ENCODE measurements at places on chromosomes 2 and 18. TPM values are rescaled to one million over a fixed set of nuclear protein-coding genes. Genes with fewer than 3 reads are reported as not detected.

ARHGAP25 gene
- 39.3 TPM for total RNA-seq

CD8B2 gene
- total RNA-seq: 0.14 TPM

DNA sequence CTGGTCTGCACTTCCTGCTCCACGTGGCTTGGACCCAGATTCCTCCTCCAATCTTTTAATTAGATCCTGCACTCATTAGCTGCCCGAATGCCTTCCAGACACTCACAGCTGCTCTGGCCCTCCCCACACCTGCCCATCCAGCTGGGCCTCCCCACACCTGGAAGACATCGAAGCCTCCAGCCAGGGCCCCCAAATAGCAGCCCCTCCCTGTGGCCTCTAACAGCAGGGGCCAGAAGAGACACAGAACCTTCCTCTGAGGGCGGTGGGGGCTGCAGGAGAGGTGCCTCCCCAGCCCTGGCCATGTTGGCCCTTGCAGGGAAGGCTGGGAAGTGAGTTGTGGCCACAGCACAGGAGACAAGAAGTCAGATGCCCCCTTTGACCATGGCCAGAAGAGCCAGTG, 252.8 kb downstream of the DYSF start:
- DNase-seq: no peak

CCDC150 gene
- 0.75 TPM for total RNA-seq

DNA sequence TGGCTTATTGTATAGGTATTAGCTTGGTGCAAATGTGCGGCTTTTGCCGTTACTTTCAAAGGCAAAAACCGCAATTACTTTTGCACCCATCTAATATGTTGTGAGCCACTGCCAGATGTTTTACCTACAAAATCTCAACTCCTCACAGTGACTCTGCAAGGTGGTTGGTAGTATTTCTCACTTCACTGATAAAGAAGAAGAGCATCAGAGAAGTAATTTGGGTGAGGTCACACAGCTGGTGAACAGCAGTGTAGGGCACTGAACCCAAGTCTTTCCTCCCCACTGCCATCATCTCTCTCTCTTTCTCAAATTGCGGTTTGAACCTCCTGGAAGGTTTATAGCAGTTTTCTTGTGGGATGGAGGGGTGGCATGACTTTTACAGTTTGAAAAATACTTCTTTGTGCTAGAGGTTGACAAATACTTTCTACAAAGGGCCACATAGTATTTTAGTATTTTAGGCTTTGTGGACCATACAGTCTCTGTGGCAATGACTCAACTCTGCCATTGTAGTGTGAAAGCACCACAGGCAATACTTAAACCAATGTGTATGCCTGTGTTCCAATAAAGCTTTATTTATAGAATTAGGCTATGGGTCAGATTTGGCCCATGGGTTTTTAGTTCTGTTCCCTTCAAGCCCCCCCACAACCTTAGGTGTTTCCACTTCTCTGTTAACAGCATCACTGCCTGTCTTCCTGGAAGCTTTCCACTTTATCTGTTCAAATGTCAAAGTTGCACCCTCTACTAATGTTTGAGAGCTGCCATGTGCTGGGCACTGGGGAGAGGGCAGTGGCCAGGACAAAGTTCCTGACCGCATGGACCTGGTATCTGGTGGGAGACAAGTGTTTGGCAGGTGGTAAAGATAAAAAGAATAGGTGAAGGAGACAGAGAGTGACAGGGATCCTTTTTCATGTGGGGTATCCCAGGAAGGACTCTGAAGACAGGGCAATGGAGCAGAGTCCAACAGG, 30.1 kb downstream of the FHOD3 start:
- no peak for DNase-seq
